CD4-positive, alpha-beta T cell treated with Interleukin-6 for 4 hours (primary cell): ENCODE measurements at places on chromosomes 6 and 20.

GRCh38 chr6:15081447-15081846, 164.4 kb upstream of the JARID2 start:
- DNase-seq, result no peak

DNA sequence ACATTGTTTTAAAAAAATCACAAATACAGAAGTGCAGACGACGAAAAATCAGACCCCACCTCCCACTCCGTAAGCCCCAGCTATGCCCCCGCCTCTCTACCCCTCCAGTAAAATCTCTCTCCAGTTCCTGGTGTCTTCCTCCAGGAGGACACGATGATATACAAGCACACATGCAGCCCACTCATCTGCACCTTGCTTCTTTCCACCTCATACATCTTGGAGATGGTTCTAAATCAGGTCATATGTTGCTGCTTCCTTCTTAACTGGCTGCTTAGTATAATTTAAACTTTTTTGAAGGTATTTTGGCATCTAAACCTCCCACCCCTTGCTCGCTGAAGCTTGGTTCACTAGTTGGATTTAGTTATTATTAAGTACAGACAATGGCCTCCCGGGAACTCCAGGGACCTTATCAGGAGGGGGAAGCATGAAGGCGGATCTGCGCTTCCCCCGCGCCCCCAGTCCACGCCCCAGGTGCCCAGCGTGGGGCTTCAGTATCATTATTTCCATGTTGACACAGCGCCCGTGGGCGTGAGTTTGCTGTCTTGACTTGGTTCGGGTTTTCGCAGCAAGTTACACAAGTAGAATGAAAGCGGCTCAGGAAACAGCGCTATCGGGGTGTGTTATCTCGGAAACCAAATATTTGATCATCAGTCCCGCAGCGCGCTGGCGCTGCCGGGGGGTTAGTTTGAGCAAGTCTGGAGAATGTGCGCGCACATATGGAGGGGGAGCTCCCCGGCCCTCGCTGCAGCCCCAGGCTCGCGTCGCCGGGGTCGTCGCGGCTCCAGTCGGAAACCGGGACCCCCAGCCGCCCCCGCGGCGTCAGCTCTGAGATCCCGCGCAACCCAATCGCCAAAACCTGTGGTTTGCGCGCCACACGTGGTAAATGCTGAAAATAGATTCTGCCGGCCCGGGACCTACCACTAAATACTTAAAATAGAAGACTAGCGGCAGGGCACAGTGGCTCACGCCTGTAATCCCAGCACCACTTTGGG, 2.3 kb downstream of the BMP7 start:
- no peak for DNase-seq

DNA sequence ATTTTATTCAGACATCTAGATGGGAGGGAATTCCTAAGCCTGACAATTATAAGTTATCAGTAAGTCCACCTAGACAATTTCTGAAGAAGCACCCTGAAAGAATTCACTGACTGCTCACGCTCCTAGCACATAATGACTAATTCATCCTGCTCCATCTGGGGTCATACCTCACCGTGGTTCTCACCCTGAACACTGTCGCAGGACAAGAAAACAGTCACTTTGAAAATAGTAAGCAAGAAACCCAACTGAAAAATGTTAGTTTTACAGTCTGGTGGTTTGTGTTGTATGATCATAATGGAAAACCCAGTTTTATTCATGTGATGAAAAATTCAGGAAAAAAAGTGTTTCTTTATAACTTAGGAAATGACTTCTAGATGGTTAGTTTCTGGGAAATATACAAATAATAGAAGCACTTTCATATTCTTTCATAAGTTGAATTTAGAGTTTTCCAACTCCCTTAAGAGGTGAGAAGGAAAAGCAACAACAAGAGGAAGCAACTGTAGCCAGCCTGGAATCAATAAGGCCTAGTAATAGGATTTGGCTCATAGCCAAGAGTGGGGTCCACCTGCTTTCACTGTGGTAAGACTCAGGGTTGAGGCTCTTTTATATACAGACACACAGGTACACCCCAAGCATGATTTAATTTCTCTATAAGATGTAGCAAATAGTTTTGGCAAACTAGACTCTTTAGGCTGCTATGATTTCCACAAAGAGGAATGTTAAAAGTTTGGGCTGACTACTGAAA, 94.1 kb downstream of the HIVEP2 start:
- DNase-seq, result peak; percentile 62

DNA sequence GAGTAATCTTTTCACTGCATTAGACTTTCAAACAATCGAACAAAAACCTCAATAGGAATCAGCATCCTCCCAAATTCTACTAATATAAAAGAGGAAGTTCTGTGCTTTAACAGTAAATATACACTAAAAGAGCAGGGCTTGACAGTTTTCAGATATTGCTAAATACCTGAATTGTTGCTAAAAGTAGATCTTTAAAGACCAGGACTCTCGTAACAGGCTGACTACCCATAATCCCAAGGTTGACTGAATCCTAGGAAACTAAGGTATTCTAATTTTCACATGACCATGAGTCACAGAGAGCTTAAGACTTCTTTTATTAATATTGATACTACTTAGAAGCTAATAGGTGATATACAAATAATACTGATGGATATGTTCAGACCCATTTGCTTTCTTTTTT, 10.1 kb downstream of the CD164 start:
- no peak for DNase-seq

GRCh38 chr20:10595266-10595665, 78.5 kb downstream of the JAG1 start:
- DNase-seq, result no peak

DNA sequence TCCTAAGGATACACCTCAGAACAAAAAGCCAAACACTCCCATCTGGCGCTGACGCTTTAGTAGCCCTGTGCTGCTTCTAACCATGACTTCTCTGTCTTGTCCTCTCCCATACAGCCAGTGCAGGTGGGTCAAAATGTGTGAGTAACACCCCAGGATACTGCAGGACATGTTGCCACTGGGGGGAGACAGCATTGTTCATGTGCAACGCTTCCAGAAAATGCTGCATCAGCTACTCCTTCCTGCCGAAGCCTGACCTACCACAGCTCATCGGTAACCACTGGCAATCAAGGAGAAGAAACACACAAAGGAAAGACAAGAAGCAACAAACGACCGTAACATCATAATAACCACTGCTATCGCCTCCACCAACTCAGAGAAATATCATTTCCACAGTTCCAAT, 1.4 kb downstream of the DEFB132 start:
- peak; percentile 28 for DNase-seq

DNA sequence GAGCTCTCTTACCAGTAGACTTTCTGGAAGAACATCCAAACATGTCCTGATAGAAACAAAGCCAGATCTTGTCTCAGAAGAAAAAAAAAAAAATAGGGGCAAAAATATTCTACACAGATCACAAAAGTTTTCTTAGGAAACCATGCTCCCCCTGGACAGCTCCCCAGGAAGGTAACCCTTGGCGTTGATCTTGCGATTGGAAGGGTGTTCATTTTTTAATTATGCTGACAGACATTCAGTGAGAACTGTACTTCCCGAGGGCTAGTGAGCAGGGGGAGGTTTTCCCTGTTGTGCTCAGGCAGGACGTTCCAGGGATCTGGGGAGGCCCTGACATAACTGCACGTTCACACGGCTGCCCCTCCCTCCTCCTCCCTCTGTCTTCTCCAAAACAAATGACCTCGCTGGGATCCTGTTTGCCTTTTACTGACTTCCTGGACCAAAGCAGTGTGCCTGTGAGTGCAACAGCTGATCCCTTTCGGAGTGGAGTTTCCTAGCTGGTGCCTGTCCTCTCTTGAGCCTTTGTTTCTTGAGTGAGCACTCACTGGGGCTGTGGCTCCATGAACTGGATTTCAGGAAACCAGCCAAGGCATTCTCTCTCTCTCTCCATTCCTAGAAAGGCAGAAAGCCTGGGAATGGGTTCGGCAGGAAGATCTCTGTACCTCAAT, 46.7 kb downstream of the MARCKS start:
- DNase-seq, result no peak

GRCh38 chr20:11120431-11120830, 446.6 kb upstream of the JAG1 start:
- DNase-seq, result no peak

- no peak for DNase-seq
These were observed 214.0 kb downstream of the ZFAND3 start for GRCh38 chr6:38033442-38033982.

- DNase-seq, result no peak
These were observed 79.1 kb downstream of the CD164 start for GRCh38 chr6:109303164-109303563.

DNA sequence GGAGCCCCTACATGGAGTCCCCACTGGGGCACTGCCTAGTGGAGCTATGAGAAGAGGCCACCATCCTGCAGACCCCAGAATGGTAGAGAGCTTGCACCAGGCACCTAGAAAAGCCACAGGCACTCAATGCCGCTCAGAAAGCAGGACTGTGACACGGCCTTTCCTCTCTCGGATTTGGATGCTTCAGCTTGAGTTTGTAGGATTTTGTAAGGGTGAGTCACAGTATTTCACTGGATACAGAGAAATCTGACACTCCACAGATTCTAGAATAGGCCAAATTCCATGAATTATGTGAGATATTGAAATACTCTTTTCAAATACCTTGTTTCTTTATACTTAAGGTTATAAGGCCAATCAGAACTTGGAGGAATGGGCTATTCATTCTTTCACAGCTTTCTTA, 424.5 kb downstream of the HTR1B start:
- DNase-seq, result no peak

DNA sequence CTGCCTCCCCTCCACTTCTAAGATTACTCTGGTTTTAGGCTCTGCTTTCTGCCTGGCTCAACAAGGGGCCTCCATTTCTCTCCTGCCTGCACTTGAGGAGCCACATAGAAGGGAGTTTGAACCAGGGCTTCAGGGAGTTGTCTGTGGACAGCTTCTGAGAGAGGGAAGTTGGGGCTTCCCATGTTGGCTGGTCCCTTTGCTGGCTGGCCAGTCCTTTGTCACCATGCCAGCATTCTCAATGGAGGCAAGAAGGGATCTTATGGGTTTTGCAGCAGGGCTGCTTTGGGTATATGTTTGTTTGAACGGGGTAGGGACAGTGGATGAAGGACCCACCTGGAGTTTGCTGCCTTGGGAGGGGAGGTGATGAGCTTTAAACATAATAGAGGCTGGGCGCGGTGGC, 124.9 kb downstream of the CARMIL1 start:
- DNase-seq, result peak; percentile 6

GRCh38 chr6:89146718-89147700, 1.2 kb downstream of the PM20D2 start:
- peak; percentile 34 for DNase-seq

DNA sequence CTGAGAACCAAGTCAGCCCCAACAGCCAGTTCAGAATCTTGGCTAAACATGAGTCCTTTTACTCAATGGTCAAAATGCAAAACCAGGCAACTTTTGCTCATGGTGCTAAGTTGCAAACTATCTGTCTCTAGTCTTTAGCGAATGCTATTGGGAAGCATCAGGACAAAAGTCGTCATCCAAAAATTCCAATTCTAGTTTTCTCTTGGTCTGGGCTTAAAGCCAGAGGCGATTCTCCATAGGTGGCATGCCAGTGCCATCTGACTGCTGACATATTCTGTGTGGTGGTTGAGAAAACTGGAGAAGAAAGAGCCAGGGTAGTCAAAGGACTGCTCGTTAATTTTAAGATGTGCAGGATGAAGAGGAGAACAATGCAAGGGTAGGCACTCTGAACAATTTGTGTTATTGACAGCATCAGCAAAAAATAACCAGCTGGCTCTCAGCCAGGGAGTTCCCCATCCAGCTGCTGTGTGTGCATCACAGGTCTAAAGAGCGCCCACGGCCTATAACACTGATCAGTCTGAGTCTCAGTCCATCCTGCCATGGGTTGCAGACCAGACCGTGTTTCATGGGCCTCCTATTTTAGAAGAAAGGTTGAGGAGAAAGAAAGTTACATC, 313.6 kb downstream of the ALDH8A1 start:
- DNase-seq, result peak; percentile 57

GRCh38 chr6:20589266-20589665, 55.0 kb downstream of the CDKAL1 start:
- no peak for DNase-seq

DNA sequence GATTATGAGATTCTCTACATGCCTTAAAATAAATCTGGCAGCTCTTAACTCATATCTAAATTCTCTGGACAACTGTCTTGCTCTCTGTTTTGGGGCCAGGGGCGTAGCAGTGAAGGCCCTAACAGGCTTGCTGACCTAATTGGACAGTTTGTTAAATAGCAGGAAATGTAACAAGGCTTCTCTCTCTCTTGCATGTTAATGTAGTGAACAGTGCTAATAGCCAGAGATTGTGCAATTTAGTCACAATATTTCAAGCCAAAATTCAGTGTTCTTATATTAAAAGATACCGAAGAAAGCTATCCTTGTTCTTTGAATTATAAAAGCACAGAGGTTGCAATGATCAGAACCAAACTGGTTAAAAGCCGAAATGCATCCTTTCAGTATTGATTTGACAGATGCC, 3.0 kb downstream of the PPP1R3D start:
- DNase-seq, result no peak

DNA sequence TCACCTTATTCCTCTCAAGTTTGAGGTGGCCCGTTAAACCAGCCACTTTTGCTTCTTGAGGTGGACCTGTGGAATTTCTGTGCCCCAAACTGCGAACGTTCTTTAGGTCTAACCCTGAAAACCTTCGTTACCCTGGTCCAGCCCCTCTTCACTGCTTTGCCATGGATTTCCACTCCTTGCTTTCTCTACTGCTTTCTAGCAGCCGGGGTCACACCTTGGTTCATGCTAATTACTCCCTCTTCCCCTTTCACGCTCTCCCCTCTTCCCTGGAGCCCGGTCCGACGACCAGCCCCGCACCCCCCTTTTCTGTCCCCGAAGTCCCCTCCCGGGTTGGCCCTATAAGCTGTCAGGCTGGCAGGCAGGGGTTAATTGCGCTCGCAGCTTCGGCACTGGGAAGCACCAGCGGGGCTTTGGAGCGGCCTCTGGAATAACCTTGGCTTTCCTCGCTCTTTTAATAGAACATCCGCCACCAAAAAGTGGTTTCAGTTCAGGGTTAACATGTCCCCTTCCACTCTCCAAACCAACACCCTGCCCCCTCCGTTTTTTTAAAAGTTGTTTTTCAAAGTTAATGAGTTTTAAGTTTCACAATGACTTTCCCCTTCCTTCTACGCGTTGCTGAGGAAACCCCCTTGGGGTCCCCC, 1.4 kb upstream of the HIVEP1 start:
- no peak for DNase-seq

DNA sequence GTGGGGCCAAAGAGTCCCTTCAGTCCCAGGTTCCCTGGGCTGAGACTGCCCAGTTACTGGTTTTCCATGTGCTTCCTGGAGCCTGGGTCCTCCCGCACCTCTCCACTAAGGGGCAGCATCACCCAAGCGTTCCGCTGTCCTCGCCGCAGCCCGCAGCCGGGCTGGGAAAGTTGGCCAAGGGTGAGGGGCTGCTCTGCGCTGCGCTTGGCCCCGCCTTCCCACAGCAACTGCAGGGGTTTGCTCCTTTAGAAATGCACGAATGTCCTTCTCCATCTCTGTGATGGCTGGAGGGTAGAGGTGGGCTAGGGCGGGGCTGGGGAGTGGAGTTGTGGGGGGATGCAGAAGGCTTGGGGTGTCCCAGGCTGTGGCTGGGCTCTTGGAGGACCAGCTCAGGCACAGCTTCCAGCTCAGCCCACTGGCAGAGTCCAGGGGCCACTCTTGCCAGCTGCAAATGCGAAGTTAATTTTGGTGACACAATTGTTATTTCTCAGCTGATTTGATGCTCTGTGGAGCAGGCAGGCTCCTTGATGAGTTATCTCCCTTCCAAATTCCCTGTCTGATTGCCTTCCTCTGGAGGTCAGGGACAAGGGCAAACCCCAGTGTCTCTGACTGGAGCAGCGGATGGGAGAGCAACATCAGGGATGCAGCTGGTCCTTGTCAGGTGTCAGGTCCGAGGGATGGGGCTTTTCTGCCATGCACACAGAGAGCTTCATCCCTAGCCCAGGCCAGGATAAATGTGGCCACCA, 63.2 kb downstream of the NOL4L start:
- DNase-seq, result peak; percentile 79

- DNase-seq, result no peak
These were observed 7.6 kb downstream of the LEMD2 start for GRCh38 chr6:33781131-33781975.
